ENCODE measurements at places on chromosomes 3 and 15. TPM values are rescaled to one million over a fixed set of nuclear protein-coding genes. Genes with fewer than 3 reads are reported as not detected.

Gene DAPK2
- total RNA-seq, result 1.5 TPM

Gene KBTBD13
- not detected for total RNA-seq

Gene NT5DC2
- 92.3 TPM for total RNA-seq

Gene DNAH1
- 3.1 TPM for total RNA-seq

Gene SMCO1
- total RNA-seq, result not detected

Gene C3orf22
- not detected for total RNA-seq

Gene ALDH1L1
- 0.50 TPM for total RNA-seq

Gene GASK1A
- total RNA-seq, result not detected

Gene ANKRD34C
- not detected for total RNA-seq

DNA sequence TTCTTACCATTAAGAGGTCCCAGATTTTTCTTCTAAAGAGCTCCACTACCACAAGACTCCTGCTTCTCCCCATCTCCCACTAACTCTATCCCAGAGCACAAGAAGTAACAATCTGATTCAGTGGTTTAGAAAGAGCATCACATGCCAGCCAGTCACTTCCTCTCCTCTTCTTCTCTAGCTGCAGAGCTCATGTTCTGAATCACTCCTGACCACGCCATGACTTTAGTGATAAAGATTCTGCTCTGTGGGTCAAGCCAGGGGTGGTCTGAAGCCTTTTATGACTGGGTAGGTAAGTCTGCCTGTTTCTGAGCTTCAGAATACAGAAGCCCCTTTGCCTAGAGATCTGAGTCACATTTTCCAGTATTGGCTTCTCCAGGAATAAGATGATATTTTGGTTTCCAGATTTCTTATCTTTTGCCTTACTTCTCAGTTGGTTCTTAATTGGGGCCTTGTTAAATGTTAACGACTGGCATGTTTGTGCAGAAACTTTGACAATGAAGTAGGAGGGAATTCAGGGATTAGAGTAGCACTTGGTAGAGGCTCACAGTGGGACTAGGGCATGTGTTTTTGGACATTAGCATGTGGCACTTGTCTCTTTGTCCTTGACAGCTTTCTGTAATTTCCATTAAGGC, 27.6 kb upstream of the ADAMTSL3 start:
- DNase-seq, result peak; percentile 74

- no peak for DNase-seq
These were observed 442 bp downstream of the QTRT2 start for GRCh38 chr3:114057011-114057347.

DNA sequence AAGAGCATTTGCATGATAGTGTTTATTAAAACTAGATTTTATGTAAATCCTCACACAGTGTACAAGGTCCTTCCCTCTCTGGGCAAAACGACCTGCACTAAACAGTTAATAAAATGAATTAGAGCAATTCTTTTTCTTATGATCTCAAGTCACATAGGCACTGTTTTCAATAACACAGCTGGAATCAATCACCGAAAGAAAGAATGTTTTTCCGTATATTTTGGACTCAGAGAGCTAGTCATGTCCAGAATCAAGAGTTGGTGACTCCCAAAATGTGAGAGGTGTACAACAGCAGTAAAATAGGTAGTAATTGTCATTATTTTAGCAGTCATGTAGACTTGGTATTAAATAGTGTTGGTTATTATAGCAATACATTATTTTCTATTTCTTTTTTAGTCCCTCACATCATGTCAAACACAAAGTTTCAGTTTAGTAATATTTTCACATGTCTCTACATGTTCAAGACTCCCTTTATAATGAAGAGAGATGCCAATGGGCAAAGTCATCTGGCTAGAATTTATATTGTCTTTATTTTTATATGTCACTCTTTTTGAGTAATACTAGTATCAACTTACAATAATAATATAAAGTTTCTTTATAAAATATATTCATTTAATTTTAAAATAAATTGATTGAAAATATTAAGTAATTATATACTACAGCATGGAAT, 448.6 kb upstream of the CDIN1 start:
- DNase-seq, result no peak

DNA sequence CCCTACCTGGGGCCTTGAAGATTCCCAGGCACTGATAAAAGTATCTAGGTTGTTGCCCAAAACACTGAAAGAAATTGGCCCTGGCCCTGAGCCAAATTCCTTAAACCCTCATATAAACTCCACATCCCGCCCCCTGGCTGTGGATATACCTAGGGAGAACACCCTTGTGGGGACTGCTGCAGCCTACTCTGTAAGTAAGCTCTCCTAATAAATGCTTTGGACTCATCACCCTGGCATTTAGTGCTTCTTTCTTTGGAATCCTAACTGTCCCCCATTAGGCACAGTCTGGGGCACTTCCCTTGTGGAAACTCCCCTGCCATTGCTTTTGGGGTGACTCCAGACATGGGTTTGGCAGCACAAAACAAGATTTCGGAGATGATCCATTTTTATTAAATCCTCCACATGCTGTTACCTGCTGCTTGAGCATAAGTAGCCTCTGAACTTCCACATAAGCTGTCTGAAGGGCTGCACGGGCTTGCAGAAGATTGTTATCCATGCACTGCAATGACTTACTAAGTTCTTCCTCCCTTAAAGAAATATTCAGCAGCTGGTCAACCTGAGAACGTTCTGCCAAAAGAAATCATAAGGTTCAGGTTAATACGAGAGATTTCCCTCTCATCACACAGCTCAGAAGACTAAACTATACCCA, 46.4 kb downstream of the ZNF106 start:
- DNase-seq, result peak; percentile 13

DNA sequence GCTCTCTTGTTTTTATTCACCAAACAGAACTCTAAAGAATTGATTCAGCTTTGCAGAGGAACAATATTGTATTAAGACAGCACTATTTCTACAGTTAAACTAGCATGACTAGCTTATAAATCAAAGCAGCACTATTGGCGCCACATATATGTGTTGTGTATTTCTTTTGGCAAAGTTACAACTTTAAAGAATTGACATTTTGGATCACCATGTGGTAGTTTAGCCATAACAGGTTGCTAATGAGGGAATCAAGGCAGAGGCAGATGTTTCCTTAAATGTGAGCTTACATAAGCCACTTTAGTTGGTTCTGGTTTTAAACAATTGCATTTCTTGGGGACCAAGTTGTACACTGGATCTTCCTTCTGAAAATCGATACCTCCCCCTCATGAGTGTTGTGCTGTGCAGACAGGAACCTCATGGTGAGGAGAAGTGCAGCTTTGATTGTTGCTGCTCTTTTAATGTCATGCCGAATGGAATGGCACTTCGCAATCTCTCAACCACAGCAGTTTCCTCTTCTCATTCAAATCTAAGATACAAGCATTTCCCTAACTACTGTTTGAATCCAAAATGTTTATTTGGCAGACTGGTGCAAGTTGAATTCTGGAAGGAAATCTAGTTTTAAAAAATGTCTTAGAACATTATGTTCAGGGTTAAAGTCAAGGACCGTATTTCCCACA, 151.2 kb downstream of the MYRIP start:
- no peak for DNase-seq

- peak; percentile 9 for DNase-seq
These were observed 490 bp downstream of the TOMM70 start for GRCh38 chr3:100400419-100400779.

DNA sequence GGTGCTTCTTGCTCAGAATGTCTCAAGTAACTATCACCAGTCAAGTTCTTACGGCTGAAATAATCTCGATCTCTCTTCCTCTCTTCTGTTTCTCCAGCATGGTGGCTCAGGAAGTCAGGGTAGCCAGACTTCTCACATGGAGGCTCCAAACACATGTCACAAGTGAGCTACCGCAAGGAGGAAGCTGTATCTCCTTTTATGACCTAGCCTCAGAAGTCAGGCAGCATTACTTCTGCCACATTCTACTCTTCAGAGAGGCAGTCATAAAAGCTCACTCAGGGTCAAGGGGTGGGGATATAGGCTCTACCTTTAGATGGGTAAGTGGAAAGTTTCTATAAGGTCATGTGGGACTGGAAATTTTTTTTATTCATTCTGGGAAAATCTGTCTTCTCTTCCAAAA, 86.6 kb upstream of the NEO1 start:
- DNase-seq, result no peak

DNA sequence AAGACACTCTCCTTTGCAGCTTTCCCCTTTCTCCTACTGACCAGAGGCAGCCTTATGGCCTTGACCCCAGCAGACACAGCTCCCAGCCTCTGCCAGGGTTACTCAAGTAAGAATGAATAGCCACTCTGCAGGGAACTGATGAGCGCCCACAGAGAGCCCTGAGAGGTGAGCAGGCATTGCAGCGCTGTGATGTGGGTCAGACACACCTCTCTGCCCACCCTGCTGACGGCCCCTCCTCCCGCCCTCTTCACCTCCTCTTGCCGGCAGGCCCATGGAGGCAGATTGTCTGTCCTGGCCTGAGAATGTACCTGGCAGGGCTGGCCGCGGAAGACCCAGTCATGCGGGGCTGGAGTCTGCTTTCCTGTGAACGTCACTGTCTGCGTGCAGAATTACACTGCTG, 512.6 kb upstream of the PPP2R3A start:
- no peak for DNase-seq

DNA sequence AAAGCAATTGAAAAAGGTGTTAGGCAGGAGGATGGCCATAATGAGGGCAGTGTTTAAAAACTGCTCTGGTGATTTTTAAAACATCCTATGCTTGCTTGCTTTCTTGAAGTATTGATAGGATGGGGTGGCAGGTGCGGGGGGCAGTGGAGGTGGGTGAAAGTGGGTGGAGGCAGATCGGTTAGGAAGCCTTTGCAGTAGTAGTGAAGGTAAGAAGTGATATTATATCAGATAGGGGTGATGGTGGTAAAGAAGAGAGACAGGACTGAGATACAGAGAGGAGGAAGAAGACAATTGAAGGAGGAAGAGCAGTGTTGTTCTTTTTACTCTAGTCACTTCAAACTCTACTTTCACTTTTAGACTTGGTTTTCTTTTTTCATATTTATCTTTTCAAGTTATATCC, 11.1 kb downstream of the ZNF80 start:
- no peak for DNase-seq

- DNase-seq, result no peak
These were observed 171.0 kb upstream of the MBNL1 start for GRCh38 chr3:152097770-152098169.

DNA sequence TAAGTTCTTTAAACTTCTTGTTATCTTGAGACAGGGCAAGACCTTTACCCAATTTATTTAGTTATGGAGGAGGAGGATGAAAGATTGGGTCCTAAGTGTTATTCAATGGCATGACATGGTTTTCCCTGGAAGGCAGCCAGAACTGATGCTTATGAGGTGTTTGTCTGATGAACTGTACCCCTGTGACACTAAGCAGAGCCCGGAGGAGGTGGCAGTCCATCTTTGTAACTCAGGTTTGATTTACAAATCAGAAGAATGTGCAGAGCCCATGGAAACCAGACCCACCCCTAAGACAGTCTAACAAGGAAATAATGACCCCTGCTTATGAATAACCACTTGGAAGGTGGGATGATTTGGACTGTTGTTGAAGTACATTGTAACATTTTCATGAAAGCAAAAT, 878.6 kb upstream of the NR2F2 start:
- DNase-seq, result no peak

DNA sequence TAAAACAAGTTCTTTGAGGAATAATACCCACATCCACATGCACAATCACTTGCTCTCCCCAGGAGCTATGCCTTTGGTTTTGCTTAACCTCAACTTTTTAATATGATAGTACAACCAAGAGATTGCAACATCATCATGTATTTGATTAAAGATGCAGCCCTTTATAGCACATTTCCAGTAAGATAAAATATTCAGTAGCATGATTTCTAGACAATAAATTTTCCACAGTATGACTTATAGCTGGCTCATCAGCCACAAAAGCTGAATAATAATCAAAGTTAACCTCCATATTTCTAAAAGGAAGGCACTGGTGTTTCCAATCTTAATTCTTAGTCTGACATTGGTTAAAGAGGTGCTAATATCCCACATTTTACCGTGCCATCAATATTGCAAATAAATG, 622.5 kb downstream of the TBL1XR1 start:
- DNase-seq, result no peak

GRCh38 chr3:72299823-72300222, 514.9 kb upstream of the PROK2 start:
- peak; percentile 13 for DNase-seq

DNA sequence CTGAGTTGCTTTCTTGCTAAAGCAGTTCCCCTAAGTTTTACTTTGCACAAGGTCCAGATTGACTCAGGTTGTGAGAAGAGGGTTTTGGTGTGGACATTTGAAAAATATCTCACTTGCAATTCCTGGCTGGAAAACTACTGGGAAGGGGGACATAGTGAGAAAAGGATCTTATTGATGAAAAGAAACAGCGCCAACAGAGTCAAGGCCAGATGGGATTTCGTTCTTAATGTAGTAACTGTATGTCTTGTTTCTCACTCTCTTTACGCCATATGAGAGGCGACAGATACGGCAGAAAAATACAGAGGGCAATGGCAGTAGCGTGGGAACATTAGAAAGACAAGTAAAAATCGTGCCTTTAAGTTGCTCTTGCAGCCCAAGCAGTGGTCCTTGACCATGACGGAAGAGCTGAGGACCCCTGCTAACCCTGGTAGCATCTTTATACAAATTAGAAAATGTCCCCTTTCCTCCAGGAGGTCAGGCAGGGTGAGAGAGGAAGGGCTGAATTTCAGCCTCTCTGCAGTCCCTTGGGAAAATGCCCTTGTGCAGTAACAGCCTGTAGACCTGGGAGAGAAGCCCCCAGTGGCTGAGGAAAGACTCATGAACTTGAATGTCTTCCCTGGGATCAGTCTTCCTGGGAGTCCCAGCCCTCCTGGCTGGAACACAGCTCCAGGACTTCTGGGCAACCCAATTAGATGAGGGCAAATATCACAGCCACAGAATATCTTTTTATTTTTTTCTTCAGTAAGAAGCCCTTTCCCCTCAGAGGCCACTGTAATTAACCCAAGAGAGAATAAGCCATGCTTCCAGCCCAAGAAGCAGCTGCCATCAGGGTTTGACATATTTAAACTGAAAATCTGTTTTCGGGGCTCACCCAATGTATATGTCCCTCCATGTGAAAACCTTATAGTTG, 113.4 kb downstream of the CD47 start:
- DNase-seq, result no peak

DNA sequence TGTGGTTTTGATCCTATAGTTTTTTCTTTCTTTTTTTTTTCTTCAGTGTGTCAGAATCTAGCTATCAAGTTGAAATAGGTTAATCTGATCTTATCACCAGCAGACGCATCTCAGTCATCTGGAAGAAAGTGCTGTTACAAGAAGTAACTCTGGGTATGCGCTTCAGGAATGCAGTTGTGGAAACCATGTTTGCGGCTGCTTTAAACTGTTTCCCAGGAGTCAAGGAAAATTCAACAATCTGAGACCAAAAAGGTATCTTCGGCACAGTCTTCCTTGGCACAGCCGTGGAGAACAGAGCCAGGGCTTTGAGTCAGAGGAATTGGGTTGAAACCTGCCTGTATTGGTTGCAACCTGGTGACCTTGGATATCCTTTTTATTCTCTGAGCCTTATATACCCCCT, 59.9 kb downstream of the CD47 start:
- no peak for DNase-seq

GRCh38 chr3:14685179-14685578, 10.2 kb downstream of the C3orf20 start:
- no peak for DNase-seq

Measured in A172 (cell line).